ENCODE measurements at places on chromosomes 4 and X.

- no peak for DNase-seq
Observed at GRCh38 chr4:112546476-112546875, 30.5 kb upstream of the NEUROG2 start.

DNA sequence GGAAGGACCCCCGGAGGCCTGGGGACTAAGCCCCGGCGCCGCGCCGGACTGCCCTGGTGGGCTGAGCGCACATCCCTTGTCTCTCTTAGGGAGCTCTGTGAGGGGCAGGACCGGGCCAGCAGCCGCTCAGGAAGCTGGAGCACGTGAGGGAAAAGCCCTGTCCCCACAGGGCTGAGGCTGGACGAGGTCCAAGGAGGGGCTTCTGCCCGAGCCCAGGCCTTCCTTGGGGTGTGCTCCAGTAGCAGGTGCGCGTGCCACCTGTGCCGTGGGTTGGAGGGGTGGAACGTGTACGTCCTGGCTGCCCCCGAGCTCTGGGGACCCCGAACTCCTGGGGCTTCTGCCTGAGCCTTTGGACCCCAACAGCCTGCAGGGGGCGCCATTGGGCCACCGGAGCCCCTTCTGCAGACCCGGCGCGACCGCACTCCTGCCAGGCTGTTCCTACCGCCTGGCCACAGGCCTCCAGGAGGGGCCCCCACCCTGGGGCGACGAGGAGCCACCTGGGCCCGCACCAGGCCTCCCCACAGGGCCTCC, 27.2 kb downstream of the TACC3 start:
- peak; percentile 70 for DNase-seq

DNA sequence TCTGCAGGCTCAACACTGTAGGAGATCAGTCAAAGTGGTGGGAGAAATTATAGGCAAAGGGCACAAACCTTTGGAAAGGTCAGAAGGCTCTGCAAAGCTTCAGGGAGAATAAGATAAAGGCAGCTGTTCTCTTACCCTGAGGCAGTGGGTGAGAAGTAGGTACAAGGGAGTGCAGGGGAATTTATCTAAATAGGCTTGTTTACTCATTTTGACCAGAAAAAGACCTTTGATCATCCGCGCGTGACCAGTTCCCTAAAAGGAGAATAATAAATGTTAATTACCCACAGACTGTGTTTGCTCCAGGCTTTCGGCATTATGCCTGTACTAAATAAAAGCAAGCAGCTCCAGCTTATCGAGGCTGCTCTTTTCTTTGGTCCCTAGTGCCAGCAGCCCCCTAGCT, 9.3 kb downstream of the FGFBP2 start:
- DNase-seq = no peak

GRCh38 chr4:16967722-16968121, 69.3 kb upstream of the LDB2 start:
- DNase-seq = no peak

DNA sequence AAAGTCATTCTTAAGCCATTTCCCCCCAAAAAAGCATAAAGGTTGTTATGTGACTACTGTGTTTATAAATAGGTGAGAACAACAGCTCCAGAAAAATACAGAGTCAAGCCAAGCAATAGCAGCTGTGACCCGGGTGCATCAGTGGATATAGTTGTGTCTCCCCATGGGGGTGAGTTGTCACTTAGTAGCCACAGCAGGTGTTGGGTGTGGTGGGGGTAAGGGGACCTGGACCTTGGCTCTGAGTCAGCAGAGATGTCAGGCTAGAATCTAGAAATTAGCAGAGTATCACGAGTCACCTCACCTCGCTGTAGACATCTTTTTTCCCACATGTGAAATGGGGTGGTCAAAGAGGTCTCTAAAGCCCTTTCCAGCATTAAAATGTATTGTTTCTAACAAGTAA, 42.4 kb downstream of the MOSPD2 start:
- no peak for DNase-seq

GRCh38 chr4:11497972-11498371, 69.3 kb upstream of the HS3ST1 start:
- DNase-seq = no peak

DNA sequence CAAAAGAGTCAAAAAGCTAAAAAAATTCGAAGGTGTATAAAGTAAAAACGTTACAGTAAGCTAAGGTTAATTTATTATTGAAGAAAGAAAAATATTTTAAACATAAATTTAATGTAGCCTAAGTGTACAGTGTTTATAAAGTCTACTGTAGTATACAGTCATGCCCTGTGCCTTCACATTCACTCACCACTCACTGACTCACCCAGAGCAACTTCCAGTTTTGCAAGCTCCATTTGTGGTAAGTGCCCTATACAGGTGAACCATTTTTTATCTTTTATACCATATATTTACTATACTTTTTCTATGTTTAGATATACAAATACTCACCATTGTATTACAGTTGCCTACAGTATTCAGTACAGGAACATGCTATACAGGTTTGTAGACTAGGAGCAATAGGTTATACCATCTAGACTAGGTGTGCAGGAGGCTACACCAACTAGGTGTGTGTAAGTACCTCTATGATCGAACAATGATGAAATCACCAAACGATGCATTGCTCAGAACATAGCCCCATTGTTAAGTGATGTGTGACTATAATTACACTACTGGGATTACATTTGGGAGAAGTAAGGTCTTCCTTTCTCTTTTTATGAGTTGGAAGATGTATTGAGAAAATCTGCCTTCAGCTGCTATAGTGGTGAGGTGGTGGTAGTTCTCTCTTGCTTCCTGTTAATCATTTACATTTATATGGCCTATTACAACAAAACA, 27.2 kb downstream of the TMSB4X start:
- DNase-seq = no peak

DNA sequence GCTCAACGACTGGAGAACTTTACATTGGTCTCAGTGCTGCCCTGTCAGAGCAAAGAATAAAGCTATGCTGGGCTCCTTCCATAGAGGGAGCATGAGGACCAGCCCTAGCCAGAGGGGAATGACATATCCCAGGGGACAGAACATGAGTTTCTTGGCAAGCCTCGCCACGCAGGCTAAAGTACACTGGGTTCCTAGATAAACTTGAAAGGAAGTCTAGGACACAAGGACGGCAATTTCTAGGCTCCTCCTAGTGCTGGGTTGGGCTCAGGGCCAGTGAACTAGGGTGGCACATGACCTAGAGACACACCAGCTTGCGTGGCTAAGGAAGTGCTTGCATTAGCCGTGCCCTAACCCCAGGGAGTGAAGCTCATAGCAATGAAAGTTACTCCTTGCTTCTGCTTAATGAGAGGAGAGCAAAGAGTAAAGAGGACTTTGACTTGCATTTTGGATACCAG, 141.0 kb downstream of the MAB21L2 start:
- peak; percentile 23 for DNase-seq

GRCh38 chr4:148062301-148062950, 330.5 kb downstream of the ARHGAP10 start:
- DNase-seq = no peak

DNA sequence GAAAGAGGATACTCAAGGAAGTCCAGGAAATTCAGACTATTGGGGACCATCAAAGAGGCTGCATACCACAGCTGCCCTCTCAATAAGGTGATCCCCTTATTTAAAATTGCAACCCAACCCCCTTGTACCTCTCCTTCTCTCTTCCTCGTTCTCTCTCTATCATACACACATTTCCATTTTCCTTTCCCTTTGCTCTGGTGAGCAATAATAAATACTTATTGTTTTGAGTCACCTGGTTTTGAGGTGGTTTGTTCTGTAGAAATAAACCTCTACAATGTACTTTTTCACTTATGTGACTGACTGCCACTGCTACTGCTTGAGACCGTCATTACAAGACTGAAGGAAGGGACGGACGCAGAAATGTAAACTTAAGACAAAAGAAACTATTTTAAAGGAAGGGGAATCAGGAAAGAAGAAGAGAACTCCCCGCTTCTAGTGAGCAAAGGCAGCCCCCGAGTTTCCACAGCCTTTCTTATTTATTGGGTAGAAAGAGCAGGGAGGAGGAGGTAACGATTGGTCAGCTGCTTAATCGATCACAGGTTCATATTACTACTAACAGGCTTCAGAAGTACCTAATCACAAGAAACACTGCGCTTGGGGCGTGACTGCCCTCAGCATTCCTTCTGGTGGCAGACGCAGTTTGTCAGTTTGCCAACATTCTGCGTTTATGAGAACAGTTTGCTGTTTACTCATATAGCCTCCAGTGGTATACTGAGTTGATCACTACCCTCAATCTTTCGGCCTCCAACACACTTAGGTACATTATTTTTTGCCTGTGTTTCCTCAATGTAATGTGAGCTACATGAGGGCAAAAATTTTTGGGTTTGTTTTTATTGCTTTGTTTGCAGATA, 16.9 kb upstream of the TMEM165 start:
- DNase-seq = no peak

DNA sequence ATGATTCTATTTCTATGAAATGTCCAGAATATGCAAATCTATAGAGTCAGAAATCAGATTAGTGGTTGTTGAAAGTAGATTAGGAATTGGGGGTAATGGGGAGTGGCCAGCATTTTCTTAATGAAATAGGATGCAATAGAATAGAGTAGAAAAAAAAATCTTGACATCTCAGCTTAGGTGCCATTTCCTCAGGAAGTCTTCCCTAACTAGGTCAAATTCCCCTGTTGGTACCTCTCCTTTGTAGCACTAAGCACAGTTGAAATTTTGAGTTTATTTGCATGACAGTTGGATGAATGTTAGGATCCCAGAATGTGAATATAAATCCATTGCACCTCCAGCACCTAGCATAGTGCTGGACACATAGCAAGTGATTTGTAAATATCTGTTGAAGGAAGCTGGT, 30.0 kb upstream of the PDK3 start:
- no peak for DNase-seq

DNA sequence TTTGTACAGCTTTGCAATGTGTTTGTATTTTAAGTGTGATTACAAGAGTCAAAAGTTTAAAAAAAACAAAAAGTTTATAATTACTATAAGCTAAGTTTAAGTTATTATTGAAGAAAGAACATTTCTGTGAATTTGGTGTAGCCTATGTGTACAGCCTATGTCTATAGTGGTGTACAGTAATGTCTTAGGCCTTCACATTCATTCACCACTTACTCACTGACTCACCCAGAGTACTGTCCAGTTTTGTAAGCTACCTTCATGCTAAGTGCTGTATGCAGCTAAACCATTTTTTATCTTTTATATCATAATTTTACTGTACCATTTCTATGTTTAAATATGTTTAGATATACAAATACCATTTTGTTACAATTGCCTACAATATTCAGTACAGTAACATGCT, 182.3 kb downstream of the RPA4 start:
- no peak for DNase-seq

- DNase-seq = no peak
Observed at GRCh38 chr4:173246719-173247118, 78.1 kb downstream of the GALNT7 start.

GRCh38 chr4:182896421-182896820, 20.8 kb downstream of the DCTD start:
- no peak for DNase-seq

DNA sequence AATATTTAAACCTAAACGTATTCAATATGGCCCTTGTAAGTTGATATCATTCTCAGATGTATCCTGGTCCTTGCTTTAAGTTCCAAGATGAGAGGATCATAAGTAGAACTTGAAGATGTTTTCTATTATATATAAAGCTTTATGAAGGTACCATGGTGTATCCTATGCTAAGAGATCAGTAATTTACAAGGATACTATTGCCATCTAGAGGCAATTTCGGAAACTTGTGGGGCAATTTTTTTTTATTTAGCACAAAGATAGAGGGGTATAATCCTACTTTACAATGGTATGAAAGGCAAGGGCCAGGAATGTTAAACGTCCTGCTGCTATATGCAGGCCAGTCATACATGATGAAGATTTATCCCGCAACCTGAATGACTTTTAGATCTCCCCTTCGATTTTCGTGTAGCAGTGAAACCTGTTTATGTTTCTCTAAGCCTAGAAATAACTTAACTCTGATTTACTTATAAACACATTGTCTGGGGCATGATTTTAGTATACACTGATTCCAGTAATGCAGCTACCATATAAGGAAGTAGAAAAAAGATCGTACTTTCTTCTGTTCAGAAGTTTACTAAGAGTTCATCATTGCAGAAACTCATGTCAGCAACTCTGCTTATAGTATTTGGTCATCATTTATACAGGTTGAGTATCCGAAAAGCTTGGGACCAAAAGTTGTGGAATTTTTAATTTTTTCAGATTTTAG, 2.6 kb downstream of the SLC25A31 start:
- no peak for DNase-seq

GRCh38 chr4:139754938-139755337, 89.3 kb downstream of the MGST2 start:
- DNase-seq = no peak

DNA sequence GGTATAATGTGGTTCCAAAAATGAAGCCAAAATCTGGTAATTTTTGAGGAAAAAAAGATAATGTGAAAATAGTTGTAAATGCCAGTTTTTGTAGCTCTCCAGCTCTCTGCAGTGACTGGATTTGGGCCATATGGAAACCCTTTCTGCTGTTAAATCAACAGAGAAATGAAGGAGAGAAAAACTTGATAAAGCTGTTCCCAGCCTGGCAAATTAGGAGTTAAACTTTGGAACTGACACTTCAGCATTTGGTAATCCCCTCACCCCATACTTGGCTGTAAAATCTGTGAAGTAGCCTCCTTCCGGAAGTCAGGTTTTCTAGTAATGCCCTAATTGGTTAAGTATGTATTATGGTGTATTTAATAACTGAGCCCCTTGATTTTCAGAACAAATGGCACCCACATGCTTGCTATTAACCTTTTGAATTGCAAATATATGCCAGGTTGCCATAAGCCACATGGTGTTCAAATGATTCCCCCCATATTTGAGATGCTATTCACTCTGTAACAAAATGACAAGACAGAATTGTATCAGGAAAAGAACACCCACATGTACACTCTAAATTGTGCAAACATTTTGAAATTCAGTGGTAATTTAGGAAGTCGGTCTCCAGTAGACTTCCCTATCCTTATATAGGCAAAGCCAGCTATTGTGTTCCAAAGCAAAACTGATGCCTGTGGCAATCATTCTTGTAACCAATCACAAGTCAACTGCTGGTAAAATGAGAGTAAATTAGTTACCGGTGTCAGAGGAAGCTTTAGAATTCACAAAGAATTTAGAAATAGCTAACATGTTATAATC, 96.3 kb upstream of the ADAMTS3 start:
- no peak for DNase-seq

DNA sequence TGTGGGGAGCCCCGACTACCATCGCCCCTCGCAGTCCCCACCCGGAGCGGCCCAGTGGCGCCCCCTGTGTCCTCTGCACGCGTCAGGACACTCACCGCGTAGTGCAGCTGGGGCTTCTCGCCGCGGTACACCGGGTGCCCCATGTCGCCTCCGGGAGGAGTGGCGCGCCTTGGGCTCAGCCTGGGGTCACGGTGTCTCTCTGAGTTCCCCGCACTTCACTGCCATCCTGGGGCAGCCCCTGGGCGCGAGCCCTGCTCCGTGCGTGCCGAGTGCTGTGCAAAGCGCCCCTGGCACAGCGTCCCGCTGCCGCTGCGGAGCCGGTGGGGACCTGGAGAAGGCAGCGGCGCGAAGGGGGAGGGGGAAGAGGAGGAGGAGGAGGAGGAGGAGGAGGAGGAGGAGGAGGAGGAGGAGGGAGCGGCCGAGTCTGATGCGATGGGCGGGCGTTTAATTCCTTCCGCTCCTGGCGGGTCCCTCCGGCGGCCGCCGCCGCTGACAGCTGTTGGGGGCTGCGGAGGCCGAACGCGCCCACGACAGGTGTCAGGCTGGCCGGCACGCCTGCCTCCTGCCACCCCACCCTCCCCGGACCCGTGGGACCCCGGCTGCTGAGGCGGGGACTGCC, 134.3 kb downstream of the AMELX start:
- DNase-seq = no peak

GRCh38 chr4:161132715-161133425, 1030.9 kb downstream of the FSTL5 start:
- DNase-seq = no peak

GRCh38 chr4:108611365-108611764, 9.0 kb upstream of the RPL34 start:
- no peak for DNase-seq

GRCh38 chr4:44493924-44494323, 45.3 kb upstream of the KCTD8 start:
- no peak for DNase-seq
